AG04450 (cell line): ENCODE measurements at places on chromosomes 3 and 15.
A peak's percentile ranks its signal among the peaks of the same experiment; 100 is the strongest.

DNA sequence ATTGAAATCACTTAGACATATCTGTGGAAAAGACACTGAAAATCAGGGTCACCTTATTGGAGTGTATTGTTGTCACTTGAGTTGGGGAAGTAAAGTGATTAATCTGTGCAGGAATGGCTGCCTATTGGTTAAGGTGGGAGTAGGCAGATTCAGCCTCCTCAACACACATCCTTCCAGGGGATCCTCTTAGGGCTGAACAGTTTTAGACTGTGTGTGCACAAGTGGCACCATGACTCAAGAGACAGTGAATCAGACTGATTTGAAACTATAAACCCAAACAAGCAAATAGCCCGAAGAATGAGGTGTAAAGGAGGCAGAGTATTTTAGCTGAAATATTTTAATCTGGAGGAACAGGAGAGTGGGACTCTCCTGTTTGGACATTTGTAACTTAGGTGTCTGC is 4.9 kb downstream of the ABHD17C start:
- no peak for DNase-seq

- no peak for DNase-seq
Measured at GRCh38 chr3:12934431-12934830, 93.1 kb upstream of the RPL32 start.

DNA sequence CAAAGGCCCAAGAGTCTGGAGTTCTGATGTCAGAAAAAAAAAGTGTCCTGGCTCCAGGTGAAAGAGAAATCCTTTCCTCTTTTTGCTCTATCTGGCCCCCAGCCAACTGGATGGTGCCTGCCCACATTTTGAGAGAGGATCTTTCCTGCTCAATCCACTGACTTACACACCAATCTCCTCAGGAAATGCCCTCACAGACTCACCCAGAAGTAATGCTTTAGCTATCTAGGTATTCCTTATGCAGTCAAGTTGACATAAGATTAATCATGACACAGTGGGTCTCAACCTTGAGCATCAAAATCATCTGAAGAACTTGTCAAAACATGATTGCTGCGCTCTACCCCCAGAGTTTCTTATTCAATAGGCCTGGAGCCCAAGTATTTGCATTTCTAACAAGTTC is 31.2 kb downstream of the STRIT1 start:
- no peak for DNase-seq

GRCh38 chr15:72783004-72783639 is 436 bp downstream of the ADPGK start:
- no peak for DNase-seq

DNA sequence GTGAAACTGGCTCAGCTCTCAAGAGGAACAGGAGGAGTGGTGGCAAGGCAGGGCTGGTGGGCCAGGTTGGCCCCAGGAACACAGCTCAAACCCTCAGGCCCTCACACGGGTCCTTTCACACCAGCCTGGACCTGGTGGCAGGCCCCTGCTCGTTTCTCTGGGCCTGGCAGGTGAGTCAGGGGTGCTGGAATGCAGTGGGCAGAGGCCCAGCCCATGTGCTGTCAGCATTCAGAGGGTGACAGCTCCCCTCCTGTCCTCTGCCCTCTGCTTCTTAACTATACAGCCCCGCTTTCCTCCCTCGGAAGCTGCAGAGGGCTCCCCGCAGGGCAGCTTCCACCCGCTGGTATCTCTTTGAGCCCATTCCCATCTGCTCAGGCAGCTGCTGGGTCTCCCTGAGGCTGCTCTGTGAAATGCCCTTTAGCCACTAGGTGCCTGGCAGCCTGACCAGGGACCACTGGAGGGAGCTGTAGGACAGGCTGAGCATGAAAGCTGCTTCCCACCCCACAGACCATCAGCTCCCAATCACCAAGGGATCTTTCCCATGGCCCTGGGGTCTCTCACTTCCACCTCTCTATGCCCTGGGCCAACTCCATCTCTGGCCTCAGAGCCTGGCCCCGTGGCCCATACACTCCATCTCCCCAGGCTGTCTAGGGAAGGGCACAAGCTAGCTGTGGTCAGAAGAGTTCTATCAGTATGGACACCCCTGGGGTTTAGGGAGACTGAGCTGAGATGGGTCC is 24.8 kb downstream of the SHF start:
- peak; percentile 61 for DNase-seq

DNA sequence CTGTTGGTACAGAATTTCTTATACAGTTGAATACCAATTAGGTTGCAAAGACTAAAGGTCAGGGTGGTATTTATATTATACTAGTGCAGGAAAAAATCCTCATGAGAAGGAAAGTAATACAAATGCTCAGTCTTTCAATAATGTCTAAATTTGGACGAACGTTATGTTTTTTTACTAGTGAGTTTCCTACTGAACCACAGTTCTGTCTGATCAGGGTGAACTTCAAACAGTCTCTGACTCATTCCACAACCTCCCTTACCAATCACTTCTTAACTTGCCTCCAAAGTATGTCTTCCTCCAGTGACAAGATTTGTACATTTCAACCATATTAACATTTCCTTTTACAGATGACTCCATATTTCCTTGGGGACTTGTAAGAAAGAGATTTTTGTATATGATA is 3.4 kb downstream of the TMEM212 start:
- DNase-seq, result no peak

DNA sequence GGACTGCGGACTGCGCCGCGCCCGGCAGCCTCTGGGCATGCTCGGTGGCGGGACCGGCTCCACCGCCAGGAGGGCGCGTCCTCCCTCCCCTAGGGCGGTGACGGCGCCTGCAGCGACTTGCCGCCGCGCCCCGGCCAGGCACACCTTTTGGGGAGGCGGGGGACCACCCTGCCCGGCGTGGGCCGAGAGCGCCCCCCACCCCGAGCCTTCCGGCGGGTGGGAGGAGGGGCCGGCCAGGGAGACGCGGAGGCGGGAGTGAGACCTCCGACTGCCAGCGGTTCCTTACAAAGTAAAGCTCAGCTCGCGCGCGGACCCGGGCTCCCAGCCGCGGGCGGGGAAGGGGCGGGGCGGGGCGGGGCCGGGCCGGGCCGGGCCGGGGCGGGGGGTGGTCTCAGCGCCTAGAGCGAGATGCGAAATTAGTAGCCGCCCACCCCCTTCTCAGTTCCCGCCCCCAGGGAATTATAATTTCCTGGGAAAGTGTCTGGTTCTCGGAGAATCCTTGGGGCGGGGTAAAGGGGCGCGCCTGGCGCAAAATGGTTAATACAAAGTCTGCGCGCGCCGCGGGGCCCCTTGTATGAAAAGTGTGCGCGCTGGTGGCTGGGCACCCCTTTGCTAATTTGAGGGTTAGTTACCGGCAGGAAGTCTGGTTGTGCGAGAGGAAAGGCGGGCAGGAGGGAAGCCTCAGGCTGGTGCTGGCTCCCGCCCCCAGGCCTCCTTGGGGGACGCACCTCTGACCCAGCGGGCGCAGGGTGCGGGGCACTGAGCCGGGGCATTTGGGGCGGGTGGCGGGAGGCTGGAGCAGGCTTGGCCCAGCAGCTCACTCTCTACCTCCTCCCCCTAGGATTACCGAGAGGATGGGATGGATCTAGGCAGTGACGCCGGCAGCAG is 224.8 kb upstream of the IL12A start:
- peak; percentile 54 for DNase-seq

- DNase-seq, result no peak
Measured at GRCh38 chr3:85170646-85171045, 211.9 kb downstream of the CADM2 start.

DNA sequence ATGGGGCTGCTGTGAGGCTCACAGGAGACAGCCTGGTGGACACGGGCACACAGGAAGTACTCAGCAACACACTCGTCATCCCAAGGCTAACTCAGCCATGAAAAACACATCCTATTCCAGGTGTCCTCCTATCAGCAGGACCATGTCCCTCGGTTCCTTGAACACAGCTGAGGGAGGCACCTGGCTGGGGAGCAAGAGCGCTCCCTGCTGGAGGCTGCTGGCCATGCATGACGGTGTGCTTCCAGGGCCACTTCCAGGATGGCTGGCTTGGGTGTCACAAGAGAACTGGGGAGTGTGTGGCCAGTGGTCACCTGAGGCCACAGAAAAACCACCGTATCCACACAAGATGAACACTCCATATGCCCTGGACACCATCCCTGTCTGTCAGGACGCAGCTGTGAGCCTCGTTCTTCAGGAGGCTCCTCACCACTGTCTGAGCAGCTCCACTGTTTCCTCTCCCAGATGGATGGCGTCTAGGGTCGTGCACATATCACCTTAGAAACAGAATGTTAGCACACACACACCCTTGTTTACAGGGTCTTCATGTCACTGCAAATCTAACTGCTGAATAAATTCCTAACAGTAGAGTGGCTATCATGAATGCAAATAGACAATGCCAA is 31.0 kb downstream of the POC1A start:
- peak; percentile 24 for DNase-seq

DNA sequence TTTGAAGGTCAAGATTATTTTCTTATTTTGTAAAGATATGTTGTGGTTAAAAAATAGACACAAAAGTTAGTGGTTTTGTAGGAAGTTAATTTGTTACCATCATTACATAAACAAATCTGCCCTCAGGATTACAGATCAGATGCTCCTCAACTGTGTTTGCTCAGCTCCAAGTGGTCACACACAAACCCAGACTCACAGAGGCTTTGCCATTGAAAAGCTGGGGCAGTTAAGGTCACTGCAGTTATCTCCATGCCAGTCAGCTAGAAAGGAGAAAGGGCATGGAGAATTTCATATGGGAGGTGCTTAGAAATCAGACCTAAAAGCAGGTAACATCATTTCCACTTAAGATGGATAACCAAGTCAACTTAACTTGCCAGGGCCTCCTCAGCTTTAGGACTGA is 825.7 kb upstream of the GBE1 start:
- no peak for DNase-seq

DNA sequence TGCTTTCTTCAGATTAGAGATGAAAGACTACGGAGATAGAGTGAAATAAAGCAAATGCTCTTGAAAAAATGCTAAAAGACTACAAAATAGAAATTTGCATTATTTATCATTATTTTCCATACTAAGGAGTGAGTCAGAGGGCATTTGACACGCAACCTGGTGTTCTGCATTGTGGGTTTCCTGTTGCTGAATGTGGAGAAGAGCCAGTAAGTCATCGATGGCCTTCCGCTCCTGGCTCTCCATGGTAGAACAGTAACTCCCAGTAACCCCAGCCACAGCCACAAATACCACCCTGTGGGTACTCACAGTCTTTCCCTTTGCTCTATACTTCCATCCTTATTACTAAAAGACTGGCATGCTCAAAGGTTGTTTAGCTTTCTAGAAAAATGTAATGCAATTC is 61.5 kb downstream of the CGGBP1 start:
- DNase-seq, result no peak

DNA sequence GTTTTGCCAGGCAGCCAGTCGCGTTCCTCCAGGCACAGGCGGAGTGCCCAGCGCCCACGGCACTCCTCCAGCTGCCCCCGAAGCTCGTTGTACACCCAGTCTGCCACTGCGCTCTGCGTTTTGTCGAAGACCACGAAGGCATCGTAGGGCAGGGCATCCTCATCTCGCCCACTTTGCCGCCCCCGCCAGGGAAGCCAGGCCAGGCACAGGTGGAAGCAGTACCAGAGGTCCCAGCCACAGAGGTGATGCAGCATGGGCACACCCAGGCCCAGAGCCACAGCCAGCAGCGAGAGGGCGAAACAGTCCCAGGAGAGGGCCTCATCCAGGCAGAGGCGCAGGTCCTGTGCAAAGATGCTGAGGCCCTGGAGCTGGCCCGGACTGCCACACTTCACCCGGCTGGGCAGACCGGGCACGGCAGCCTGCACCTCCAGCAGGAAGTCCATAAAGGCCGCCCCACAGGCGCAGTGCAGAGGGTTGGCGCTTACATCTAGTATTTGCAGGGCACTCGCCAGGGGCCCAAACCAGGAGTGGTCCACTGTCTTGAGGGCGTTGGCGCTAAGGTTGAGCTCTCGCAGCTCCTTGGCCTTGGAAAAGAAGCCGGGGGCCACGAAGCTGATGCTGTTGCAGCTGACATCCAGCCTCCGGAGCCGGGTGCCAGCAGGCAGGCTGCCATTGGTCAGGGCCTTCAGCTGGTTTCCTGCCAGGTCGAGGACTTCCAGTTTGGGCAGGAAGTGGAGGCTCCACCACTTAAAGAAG is 3.7 kb downstream of the TLR9 start:
- DNase-seq, result no peak

DNA sequence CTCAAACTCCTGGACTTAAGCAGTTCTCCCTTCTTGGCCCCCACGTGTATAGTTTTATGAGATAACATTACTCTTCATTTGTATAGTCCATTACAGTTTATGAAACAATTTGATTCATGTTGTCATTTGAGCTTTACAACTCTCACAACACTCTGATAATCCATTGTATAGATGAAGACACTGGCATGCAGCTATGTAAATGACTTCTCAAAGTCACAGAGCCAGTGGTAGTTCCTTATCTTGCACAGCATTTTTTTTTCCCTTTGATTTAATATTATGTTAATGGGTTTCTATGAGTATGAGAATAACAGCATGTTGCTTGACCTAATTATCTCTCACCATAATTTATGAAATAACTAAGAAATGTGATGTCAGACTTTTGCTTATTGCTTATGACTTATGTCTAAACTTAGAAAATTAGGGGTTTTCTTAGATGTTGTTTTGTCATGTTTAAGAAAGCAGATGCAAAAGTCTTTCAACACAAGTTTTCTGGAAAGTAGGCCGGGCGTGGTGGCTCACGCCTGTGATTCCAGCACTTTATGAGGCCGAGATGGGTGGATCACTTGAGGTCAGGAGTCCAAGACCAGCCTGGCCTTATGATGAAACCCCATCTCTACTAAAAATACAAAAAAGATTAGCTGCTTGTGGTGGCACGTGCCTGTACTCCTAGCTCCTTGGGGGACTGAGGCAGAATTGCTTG is 13.3 kb downstream of the VPS8 start:
- no peak for DNase-seq

DNA sequence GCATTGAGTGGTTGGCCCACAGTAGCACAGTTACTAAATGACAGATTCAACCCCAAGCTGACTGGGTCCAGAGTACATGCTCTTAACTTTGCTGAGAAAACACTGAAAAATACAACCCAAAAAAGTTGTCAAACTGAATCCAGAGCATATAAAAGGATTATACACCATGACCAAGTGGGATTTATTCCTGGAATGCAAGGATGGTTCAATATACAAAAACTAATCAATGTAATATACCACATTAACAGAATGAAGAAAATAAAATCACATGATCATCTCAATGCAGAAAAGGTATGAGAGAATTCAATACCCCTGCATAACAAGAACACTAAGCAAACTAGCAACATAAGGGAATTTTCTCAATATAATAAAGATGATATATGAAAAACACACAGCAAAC is 98.5 kb downstream of the STAG1 start:
- DNase-seq, result no peak

- DNase-seq, result no peak
Measured at GRCh38 chr3:119697394-119697793, 5.4 kb upstream of the CFAP91 start.

- no peak for DNase-seq
Measured at GRCh38 chr15:59686389-59686788, 2.7 kb downstream of the BNIP2 start.
